Activated T-cell treated with anti-CD3 and anti-CD28 coated beads, Interleukin-2, amount 50 U/mL, for 72 hours (primary cell): ENCODE measurements at places on chromosomes 6 and 20.

- H3K36me3 ChIP-seq: peaks cover 7% of the 10 kb centered on the region
- H3K27me3 ChIP-seq: no peaks in the 10 kb centered on the region
- peak; percentile 76 for DNase-seq
- peaks cover 88% of the 10 kb centered on the region for H3K4me1 ChIP-seq
These were observed 11.8 kb upstream of the ZNF831 start for GRCh38 chr20:59151820-59152219.

GRCh38 chr6:4543596-4543995 is 232.6 kb upstream of the CDYL start:
- no peak overlapping the region for H3K27ac ChIP-seq
- no peaks in the 10 kb centered on the region for H3K4me1 ChIP-seq
- H3K4me3 ChIP-seq: no peak overlapping the region
- no peaks in the 10 kb centered on the region for H3K36me3 ChIP-seq

DNA sequence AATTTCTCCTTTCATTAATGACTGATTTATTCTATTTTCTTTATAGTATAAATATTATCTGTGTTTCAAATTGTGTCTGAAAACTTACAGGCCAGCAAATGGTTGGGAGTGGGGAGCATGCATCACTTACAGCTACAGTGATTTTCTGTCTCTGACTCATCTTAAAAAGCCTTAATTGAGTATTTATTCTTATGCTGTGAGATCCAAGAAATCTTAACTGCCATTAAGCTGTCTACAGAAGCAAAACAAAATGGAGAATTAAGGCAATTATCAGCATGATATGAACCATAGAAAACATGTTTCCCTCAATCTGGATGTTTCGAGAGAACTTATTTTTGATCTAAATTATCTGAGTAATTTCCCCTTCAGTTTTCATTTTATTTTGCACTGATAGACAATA is 831.2 kb downstream of the KIF16B start:
- no peak overlapping the region for H3K4me3 ChIP-seq
- no peaks in the 10 kb centered on the region for H3K36me3 ChIP-seq
- H3K27ac ChIP-seq: no peak overlapping the region
- H3K27me3 ChIP-seq: no peaks in the 10 kb centered on the region
- DNase-seq: no peak

- peak; percentile 75 for DNase-seq
- no peak overlapping the region for H3K27ac ChIP-seq
- H3K27me3 ChIP-seq: peaks cover 55% of the 10 kb centered on the region
- no peaks in the 10 kb centered on the region for H3K4me1 ChIP-seq
- H3K36me3 ChIP-seq: no peaks in the 10 kb centered on the region
- no peak overlapping the region for H3K4me3 ChIP-seq
These were observed 56.5 kb downstream of the CD40 start for GRCh38 chr20:46174469-46175126.

GRCh38 chr6:23457321-23457720 is 668.7 kb upstream of the NRSN1 start:
- H3K36me3 ChIP-seq: no peaks in the 10 kb centered on the region
- H3K4me3 ChIP-seq: no peak overlapping the region
- no peak for DNase-seq
- no peaks in the 10 kb centered on the region for H3K4me1 ChIP-seq

- no peak overlapping the region for H3K4me3 ChIP-seq
- H3K27me3 ChIP-seq: no peaks in the 10 kb centered on the region
- H3K36me3 ChIP-seq: peaks cover 6% of the 10 kb centered on the region
These were observed 436.7 kb downstream of the RNF144B start for GRCh38 chr6:18823782-18824386.

DNA sequence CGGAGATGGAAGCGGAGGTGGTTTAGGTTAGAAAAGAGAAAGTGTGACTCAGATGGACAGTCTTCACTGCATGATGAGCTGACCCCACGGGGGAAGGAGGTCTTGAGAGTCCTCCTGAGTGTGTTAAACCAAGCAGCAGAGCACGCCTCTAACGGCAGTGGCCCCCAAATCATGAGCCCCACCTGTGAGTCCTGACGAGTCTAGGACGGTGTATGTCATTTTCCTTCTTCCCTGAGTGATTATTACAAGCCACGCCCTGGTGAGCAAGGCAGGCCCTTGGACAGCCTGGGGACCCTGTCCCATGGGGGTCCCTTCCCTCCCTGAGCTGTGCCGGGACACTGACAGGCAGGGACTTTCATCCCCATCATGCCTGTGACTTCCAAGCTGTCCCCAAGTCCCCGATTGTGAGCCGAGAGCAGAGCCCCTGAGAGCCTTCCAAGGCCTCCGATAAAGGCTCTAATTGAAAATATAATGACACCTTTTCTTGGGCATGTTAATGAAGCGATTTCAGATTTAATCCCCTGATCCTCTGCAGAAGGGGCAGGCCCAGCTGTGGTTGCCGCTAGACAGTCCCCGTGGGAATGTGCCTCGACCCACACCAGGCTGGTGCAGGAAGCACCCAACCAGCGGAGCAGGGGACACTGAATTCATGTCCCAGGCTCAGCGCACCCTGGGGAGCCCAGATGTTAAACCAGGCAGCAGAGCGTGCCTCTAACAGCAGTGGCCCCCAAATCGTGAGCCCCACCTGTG is 320.1 kb downstream of the TAF4 start:
- H3K36me3 ChIP-seq: peaks cover 4% of the 10 kb centered on the region
- H3K4me1 ChIP-seq: no peaks in the 10 kb centered on the region
- no peak for DNase-seq
- H3K27ac ChIP-seq: no peak overlapping the region
- H3K27me3 ChIP-seq: peaks cover 13% of the 10 kb centered on the region

- no peak overlapping the region for H3K27ac ChIP-seq
- H3K4me1 ChIP-seq: peaks cover 21% of the 10 kb centered on the region
- no peak for DNase-seq
- H3K36me3 ChIP-seq: no peaks in the 10 kb centered on the region
These were observed 119.6 kb downstream of the SCML4 start for GRCh38 chr6:107704347-107705013.

- peak; percentile 34 for DNase-seq
- H3K36me3 ChIP-seq: peaks cover 3% of the 10 kb centered on the region
- H3K27ac ChIP-seq: no peak overlapping the region
- H3K4me3 ChIP-seq: peak overlapping the region; percentile 84
These were observed 511.8 kb upstream of the ZNF337 start for GRCh38 chr20:26208296-26209091.

- no peaks in the 10 kb centered on the region for H3K27me3 ChIP-seq
- peak overlapping the region; percentile 95 for H3K27ac ChIP-seq
- peak; percentile 45 for DNase-seq
- peaks cover 9% of the 10 kb centered on the region for H3K36me3 ChIP-seq
- H3K4me3 ChIP-seq: peak overlapping the region; percentile 81
These were observed 6.4 kb downstream of the CASS4 start for GRCh38 chr20:56418385-56418861.

- H3K4me1 ChIP-seq: peaks cover 13% of the 10 kb centered on the region
- peaks cover 12% of the 10 kb centered on the region for H3K27me3 ChIP-seq
- H3K36me3 ChIP-seq: no peaks in the 10 kb centered on the region
- no peak overlapping the region for H3K27ac ChIP-seq
- no peak for DNase-seq
- no peak overlapping the region for H3K4me3 ChIP-seq
These were observed 47.2 kb upstream of the MLN start for GRCh38 chr6:33850869-33851541.

GRCh38 chr6:155171109-155171746 is 92.6 kb upstream of the CLDN20 start:
- peak overlapping the region; percentile 98 for H3K27ac ChIP-seq
- peaks cover 68% of the 10 kb centered on the region for H3K4me1 ChIP-seq
- H3K27me3 ChIP-seq: no peaks in the 10 kb centered on the region
- H3K36me3 ChIP-seq: peaks cover 7% of the 10 kb centered on the region
- DNase-seq: peak; percentile 92

DNA sequence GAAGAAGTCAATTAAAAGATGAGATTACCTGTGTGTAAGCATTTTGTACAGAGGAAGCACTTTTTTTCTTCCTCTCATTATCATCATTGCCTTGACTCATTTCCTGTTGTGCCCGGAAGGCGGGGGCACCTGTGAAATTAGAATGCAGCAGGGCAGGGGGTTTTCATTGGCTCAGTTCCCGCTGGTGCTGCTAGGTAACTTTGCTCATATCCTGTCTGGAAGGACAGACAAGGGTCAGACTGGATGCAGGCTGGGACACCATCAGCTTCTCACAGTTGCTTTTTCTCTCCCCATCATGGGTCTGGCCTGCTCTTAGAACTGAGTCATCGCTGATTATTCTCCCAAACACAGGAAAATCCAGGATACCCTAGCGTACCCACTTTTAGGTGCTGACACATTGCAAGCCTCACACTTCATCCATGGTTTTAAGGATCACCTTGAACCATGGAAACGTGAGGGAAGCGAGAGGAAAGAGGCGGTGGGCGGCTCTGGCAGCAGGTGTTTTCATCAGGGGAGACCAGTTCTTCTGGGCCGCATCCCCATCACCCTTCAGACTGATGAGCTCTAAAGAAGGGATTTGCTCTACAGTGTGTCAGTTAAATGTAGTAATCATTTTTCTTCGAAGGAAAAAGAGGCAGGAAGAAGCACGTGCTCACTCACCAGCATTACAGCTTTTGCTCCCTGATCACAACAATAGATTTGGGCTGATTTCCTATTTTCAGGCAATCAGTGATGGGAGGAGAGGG is 195.7 kb upstream of the SASH1 start:
- H3K4me3 ChIP-seq: peak overlapping the region; percentile 36
- peaks cover 10% of the 10 kb centered on the region for H3K4me1 ChIP-seq
- H3K27ac ChIP-seq: peak overlapping the region; percentile 27
- peak; percentile 65 for DNase-seq
- peaks cover 18% of the 10 kb centered on the region for H3K27me3 ChIP-seq

GRCh38 chr20:20399531-20400500 is 31.9 kb downstream of the INSM1 start:
- no peaks in the 10 kb centered on the region for H3K27me3 ChIP-seq
- H3K36me3 ChIP-seq: peaks cover 6% of the 10 kb centered on the region
- H3K4me1 ChIP-seq: peaks cover under 1% of the 10 kb centered on the region
- H3K4me3 ChIP-seq: no peak overlapping the region
- peak overlapping the region; percentile 60 for H3K27ac ChIP-seq
- DNase-seq: no peak

DNA sequence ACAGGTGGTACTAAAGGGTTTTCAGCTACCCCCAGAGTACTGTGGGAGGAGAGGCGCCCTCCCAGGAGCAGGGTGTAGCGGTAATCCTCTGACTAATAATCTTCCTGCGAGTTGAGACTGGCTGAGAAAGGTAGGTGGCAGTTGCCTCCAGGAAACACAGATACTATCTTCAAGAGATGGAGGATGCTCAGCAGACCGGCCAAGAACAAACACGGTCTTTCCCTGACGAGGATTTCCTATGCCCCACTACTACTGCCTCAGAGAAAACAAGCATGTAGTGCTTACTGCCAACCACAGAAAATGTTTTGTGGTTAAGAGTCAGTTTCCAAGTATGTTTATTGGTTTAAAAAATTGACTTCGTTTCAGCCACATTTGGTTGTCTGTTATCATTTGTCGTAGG is 26.8 kb downstream of the C6orf89 start:
- peak overlapping the region; percentile 98 for H3K27ac ChIP-seq
- H3K36me3 ChIP-seq: peaks cover 15% of the 10 kb centered on the region
- H3K27me3 ChIP-seq: no peaks in the 10 kb centered on the region

- no peak overlapping the region for H3K4me3 ChIP-seq
- no peaks in the 10 kb centered on the region for H3K36me3 ChIP-seq
- no peak overlapping the region for H3K27ac ChIP-seq
- no peaks in the 10 kb centered on the region for H3K27me3 ChIP-seq
- H3K4me1 ChIP-seq: no peaks in the 10 kb centered on the region
These were observed 32.2 kb upstream of the VGLL2 start for GRCh38 chr6:117233145-117233544.

DNA sequence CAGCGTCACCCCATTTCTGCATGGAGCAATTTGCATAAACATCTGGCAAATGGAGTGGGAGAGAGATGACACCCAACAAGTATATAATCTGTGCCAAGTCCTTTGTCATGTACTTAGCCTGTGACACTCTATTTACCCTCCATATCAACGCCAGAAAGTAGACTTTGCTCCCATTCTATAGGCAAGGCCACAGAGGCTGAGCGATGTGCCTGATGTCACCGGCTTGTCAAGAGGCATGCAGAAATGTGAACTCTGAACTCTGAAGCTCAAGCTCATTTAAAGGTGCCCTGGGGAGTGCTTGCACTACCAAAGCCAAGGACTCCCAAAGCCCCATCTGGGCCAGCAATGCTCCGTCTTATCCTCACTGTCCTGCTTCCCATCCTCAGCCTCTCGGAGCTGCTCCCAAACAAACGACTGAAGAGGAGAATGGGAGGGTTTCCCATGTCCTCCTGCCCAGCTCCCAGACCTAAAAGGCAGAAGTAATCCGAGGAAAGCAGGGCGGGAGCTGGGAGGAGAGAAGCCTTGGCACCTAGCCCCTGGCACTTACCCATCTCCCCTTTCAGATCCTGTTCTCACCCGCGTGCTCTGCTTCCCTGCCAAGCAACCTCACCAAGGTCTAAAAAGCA is 9.2 kb downstream of the CPNE5 start:
- no peak overlapping the region for H3K27ac ChIP-seq
- no peak for DNase-seq
- no peak overlapping the region for H3K4me3 ChIP-seq
- peaks cover 8% of the 10 kb centered on the region for H3K27me3 ChIP-seq

GRCh38 chr20:824916-825315 is 8.6 kb upstream of the FAM110A start:
- H3K27me3 ChIP-seq: no peaks in the 10 kb centered on the region
- H3K27ac ChIP-seq: no peak overlapping the region
- DNase-seq: no peak
- H3K4me1 ChIP-seq: no peaks in the 10 kb centered on the region
- no peaks in the 10 kb centered on the region for H3K36me3 ChIP-seq

DNA sequence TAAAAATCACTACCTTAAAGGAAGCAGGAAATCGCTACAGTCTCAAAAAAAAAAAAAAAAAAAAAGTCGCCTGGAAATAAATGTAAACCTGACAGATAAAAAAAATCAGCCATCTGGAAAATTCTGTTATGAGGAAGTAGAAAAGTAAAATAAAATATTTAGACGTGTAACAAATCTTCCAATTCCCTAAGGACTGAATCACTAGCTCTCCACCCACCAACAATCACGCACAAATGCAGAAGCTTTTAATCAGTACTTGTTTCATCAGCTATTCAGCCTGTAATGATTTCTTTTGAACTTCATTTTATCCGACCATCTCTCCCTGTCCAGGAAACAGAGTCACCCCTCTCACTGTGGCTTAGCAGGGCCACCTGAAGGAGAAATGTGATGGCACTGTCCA is 59.0 kb downstream of the SLC23A2 start:
- H3K4me3 ChIP-seq: no peak overlapping the region
- DNase-seq: no peak
- H3K27ac ChIP-seq: no peak overlapping the region

DNA sequence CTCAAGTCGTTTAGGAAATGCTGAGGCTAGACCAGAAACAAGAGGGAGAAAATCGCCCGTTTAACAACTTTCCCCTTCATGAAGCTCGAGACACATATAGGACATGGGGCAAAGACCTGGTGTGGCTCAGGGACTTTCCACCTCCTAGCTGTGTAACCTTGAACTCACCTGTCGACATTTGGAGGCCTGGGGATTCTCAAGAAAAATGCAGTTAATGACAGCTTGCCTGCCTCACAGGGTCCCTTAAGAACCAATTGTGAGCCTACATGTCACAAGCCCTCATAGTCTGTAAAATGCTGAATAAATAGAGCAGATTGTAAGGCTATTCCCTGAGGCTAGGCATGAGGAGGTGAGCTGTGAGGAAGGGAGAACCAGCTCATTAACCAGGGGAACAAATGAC is 35.1 kb downstream of the MGME1 start:
- H3K4me1 ChIP-seq: no peaks in the 10 kb centered on the region
- no peaks in the 10 kb centered on the region for H3K36me3 ChIP-seq
- H3K27ac ChIP-seq: no peak overlapping the region
